Right forelimb (tissue), 1 donor: ENCODE measurements at places on chromosomes 1 and 21.

GRCh38 chr21:35573472-35574374 is 486.6 kb downstream of the SETD4 start:
- no peak for DNase-seq

DNA sequence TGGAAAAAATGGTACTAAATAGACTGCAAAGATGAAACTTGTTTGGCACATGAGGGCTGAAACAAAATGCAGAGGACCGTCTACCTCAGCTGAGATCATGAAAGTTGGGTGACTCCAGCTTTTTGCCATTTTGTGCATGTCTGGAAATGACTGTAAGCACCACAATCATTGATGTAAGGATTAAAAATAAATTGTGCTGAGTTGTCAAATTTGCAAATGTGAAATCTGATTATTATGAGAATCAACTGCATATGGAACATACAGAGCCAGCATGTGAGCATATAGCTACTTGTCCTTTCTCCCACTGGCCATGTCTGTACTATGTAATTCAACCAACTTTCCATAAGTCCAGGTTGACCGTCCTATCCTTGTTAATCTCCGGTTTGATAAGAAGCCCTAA is 736.9 kb upstream of the PRMT6 start:
- DNase-seq: no peak

DNA sequence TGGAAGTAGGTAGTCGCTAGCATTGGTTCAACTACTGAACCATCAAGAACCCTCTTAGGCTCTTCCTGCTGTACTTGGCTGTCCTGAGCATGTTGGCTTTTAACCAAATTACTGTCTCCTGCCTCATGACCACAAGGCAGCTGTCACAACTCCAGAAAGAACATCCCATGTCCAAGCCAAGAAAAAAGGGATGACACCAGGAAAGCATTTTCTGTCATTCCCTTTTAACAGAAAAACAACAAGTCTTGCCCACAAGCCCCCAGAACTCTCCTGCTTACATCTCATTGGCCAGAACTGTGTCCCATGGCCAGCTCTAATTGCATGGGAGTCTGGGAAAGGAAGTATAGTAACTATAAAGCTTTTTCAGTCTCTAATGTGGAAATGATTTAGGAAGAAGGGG is 2.4 kb upstream of the RNU5D-1 start:
- DNase-seq: no peak

DNA sequence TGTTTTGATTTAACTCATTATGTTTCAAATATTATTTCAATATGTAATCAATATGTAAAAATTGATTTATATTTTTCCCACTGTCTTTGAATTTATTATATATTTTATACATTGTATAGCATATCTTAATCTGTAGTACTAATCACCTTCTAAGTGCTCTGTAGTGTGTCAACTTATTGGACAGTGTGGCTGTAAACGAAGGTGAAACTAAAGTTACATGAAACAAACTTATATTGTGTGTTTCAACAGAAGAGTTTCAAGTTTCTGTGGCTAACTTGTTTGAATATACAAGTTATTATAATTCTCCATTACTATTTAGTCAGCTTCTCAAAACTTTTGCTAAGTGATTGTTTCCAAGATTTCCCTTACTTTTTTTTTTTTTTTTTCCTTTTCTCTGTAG is 175.8 kb downstream of the DHRS3 start:
- DNase-seq: no peak

DNA sequence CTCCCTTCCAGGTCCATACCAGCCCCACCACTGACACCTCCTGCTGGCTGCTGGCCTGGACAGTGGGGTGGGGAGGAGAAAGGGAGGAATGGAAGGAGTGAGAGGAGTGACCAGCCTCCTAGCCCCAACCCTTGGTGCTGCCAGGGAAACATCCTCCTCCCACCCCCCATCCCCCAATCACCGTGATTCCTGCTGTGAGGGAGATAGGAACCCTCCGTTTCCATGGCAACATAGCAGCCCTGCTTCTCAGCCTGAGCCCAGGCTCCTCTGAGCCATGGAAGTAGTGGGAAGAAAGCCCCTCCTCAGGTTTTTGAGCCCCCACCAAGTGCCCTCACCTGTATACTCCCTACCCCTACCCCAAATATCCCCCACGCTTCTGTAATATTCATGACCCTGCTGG is 44.4 kb upstream of the SCMH1 start:
- DNase-seq: no peak

DNA sequence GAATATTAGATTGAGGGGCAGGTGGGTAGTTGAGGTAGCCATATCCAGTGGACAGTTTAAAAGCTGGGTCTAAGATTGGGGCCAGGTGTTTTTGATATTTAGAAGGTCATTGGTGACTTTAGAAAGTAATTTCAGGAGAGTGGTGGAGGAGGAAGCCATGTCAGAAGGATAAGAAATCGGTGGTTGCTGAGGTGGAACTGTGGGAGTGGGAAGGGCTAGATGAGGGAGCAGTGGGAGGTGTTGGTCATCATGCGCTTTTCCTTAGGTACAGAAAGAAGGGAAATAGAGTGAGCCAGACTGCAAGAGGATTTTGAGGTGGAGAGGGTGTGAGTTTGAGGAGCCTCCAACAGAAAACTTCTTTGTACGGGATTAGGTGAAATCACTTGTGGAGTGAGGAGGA is 7.2 kb downstream of the MTR start:
- no peak for DNase-seq
